ENCODE measurements at places on chromosomes 1 and 21.

DNA sequence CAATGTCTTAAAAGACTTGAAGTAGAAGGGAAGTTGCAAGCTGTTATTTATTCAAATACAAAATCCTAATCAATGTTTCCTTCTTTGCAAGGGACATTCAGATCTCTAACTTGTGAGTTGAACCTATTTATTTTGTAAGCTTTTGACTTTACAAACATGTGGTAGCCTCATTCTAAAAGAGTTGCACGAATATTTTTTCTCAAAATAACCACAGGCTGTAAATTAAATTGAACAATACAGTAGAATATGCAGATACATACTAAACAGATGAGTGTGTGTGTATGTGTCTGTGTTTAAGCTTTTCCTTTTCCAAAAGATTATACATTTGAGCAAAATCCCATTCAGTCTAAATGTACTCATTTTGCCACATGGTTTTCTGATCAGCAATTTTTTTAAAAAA is 4.8 kb upstream of the DYNLT5 start:
- no peak for DNase-seq

DNA sequence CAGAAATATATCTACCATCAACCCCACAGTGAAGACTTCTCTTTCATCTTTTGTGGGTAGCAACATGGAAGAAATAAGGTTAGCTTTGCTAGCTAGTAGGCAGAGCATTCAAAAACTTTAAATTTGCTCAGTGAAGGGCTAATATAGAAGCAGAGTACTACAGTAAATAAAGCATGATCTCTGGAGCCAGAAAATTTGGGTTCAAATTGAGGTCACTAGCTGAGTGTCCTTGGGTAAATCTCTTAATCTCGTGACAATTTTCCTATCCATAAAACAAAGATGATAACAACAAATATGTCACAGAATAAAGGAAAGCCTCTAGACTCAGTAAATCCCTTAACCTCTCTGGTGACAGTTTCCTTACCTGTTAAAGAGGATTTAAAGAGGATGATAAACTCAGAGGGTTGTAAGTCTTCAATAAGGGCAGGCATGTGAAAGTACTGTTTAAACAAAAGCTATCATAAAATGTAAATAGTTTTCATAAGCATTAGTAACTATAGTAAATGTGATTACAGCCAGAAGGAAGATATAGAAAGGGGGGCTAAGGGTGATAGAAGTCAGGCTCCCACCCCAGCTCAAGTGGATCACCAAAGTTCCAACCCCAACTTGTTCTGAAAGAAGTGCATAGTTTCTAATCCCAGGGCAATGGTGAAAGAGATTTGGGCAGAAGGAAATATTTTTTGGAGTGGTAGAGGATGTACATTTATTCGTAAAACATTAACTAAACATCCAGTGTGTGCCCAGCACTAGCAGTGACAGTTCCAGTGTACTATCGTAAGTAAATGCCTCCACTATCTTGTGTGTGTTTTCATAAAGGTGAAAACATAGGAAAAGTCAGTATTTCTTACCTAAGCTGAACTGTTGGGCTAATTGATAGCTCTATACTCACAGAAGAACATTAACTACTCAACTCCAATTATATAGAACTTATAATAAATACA is 24.8 kb downstream of the TM2D1 start:
- DNase-seq = no peak

DNA sequence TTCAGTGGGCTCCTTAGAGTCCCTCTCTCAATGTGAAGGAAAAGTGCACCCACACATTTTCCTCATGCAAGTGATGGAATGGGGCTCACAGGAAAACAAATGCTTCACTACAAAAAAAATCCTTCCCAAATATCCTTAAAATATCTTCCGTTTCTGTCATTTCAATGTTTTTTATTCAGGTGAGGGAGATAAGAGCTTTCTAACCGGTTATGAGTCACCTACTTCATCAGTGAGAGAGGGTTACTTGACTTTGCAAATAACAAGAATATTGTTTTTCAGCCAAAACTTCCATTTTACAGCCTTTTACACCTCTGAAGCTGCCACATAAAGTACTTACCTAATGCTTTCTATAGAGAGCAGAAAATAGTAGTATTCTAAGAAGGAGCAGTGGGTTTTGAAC is 98.3 kb upstream of the CD55 start:
- DNase-seq = no peak

GRCh38 chr1:39525366-39526165 is 34.1 kb downstream of the BMP8A start:
- no peak for DNase-seq

GRCh38 chr1:97893844-97894243 is 27.0 kb downstream of the DPYD start:
- no peak for DNase-seq

- DNase-seq = no peak
These were observed 249.2 kb downstream of the SLC45A1 start for GRCh38 chr1:8567146-8567545.

DNA sequence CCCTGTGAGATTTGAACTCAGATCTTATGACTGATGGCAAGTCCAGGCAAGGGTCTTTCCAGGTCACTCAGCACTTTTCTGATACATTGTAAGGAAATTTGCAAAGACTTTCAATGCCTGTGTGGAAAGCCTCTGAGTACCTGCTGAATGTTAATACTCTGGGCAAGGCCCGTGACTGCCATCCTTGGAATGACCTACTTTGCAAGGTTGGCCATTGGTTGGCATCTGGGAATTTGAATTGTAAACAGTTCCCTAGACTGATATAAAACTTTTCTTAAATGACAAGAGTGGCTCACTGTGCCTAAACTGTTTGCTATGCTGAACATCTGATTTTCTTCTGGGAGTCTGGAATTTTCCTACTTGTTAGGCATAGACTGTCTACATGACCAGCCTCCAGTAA is 57.1 kb downstream of the CD2 start:
- no peak for DNase-seq

DNA sequence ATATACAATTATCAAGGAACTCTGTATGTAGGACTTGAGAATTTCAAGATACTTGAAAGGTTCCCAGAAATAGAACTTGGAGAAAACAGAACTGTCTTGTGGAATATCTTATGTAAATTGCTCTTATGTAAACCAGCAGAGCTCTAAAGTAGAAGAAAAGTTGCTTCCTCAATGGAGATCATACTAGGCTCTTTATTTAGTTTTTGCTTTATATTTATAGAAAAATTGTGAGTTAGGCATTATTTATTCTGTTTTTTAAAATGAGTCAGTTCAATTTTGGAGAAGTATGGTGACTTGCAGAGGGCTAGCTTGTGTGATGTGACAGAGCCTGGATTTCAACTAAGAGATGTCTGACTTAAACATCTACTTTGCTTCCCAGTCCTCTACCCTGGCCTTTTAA is 40.4 kb downstream of the ATP6V1G3 start:
- DNase-seq = no peak

DNA sequence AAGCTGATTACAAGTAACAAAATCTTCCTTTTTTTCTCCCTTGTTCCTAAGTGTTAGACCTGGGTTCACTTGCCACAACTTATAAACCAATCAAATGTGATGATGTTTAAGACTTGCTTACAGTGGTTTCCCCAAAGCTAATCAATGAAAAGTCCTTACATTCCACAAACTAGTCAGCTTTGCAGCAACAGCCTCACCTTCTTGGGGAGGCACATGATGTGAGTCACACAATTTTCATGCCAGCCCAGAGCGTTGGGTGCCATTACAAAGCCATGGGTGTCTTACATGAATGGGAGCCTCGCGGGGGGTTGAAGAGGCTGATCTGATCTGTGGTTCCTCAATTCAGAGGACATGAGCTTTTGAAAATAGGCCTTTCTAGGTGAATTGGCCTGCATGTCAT is 91.6 kb upstream of the UBE2U start:
- DNase-seq = no peak

- DNase-seq = no peak
These were observed 123.6 kb upstream of the DNAH14 start for GRCh38 chr1:224805889-224806288.

DNA sequence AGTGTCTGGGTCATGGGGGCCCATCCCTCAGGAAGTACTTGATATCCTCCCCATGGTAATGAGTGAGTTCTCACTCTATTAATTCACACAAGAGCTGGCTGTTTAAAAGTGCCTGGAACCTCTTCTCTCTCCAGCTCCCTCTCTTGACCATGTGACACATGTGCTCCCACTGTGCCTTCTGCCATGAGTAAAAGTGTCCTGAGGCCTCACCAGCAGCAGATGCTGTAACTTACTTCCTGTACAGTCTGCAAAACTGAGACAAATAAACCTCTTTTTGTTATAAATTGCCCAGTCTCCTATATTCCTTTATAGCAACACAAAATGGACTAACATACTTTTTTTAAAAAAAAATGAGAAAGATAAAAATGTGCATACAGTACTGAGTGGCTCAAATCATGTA is 24.0 kb downstream of the PUM1 start:
- DNase-seq = no peak

- DNase-seq = no peak
These were observed 153.3 kb upstream of the SGIP1 start for GRCh38 chr1:66380452-66381212.

GRCh38 chr1:234667600-234668576 is 57.9 kb upstream of the IRF2BP2 start:
- no peak for DNase-seq

DNA sequence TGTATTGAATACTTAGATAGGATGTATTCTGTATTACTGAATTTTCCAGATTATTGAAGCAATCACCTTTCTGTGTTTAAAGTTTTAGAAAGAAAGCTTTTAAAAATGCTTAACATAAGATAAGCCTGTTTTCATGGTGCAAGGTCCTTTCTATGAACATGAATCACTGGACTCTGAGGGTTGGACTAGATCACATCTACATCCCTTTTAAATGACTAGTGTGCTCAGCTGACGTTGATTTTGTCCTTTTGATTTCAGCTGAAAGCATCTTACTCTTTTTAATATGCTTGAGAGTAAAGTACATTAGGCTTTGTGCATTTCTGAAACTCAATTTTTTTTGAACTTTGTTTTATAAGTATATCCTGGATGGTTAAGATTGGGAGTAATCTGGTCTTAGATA is 16.2 kb downstream of the MIER1 start:
- DNase-seq = no peak

Data from stimulated activated CD4-positive, alpha-beta T cell treated with anti-CD3 and anti-CD28 coated beads, Interleukin-15, amount 100 ng/mL, for 1 hour (primary cell).